NCI-H446 treated with DMSO at 0.1 percent for 48 hours (cell line): ENCODE measurements at places on chromosomes 2 and 18.
A peak's percentile ranks its signal among the peaks of the same experiment; 100 is the strongest.

- no peak for DNase-seq
These were observed 22.4 kb downstream of the NCOA1 start for GRCh38 chr2:24513281-24514071.

DNA sequence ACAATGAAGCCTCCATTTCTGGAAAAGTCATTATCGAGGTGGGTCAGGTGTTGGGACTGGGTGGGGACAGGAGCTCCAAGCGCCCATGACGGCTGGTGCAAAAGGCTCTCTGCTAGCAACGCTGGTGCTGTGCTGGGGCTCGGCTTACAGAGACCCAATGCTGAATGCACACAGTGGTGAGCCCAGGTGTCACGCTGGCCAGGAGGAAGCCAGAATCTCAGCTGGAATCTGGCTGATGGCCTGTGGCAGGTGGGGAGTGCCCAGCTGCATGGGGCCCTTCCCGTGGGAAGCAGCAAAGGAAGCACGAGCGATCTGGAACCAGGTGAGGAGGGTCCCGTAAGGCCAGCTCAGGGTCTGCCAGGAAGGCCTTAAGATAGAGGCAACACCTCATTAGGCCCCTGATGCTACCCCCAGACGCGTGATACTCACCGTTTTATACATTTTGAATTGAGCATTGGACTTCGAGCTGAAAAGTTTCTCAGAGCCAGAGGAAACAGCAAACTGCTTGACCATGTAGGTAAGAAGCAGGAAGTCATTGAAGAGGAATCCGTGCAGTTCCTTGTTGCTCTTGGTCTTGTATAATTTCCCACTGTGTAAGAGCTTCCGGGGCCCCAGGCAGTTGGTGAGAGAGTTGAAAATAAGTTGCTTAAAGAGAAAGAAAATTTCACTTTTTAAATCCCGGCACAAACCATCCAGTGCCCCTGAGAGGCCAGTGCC is 34.7 kb downstream of the FAM228A start:
- DNase-seq = no peak

DNA sequence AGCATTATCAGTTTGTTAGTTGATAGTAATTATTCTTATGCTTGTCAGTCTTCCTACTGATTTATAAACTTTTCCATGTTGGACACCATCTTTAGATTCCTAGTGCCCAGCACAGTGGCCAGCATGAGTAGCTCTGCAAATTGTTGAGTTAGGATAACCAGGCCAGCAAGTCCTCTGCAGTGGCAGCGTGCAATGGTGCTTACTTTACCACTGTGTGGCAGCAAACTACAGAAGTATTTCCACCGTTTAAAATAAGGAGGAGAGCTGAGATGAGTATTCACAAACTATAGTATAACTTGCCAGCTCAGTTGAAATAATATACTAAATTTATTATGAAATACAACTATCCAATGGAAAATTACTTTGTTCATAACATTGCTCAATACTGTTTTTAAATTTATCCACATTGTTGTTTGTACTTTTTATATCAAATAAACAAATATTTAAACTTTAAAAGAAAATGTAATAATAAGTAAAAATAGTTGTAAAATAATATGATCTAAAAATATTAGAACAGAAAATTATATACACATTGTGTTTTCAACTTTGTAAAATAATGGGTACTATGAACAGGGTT is 9.3 kb upstream of the THADA start:
- peak; percentile 3 for DNase-seq

- no peak for DNase-seq
These were observed 67.4 kb downstream of the ADNP2 start for GRCh38 chr18:80176334-80177073.

GRCh38 chr18:60215432-60215831 is 157.1 kb downstream of the MC4R start:
- DNase-seq = no peak
